ENCODE measurements at places on chromosomes 1 and 21.

GRCh38 chr1:39407510-39407895, 83.9 kb upstream of the BMP8A start:
- DNase-seq, result no peak

- DNase-seq, result peak; percentile 19
Observed at GRCh38 chr1:41322835-41323234, 38.4 kb upstream of the FOXO6 start.

DNA sequence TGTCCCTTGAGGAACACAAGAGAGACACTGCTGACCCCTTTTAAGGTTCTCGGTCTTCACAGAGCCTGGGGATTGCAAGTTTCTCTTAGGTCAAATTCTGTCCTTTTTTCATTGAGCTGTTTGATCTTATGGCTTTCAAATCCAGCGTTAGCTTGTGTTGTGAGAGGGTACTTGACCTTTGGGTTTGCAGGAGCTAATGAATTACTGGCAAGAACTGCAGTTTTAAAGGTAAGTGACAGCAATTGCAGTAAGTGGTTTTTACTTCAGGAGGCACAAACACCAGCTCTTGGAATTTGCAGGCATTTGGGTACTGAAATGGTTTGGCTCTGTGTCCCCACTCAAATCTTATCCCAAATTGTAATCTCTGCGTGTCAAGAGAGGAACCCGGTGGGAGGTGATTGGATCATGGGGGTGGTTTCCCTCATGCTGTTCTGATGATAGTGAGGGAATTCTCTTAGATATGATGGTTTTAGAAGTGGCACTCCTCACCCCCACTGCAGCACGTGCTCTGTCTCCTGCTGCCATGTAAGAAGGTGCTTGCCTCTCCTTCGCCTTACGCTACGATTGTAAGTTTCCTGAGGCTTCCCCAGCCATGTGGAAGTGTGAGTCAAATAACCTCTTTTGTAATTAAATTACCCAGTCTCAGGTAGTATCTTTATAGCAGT, 134.5 kb upstream of the LYPLAL1 start:
- DNase-seq, result no peak

GRCh38 chr1:51910221-51911000, 31.9 kb upstream of the NRDC start:
- DNase-seq, result no peak

- DNase-seq, result no peak
Observed at GRCh38 chr1:240093120-240093961, 1.7 kb downstream of the FMN2 start.

- no peak for DNase-seq
Observed at GRCh38 chr1:246814890-246815289, 90.7 kb downstream of the SCCPDH start.

- no peak for DNase-seq
Observed at GRCh38 chr1:169060043-169060722, 46.3 kb upstream of the ATP1B1 start.

GRCh38 chr1:30034105-30034626, 689.2 kb downstream of the MATN1 start:
- no peak for DNase-seq

GRCh38 chr1:184212649-184213314, 161.3 kb downstream of the TSEN15 start:
- DNase-seq, result no peak

DNA sequence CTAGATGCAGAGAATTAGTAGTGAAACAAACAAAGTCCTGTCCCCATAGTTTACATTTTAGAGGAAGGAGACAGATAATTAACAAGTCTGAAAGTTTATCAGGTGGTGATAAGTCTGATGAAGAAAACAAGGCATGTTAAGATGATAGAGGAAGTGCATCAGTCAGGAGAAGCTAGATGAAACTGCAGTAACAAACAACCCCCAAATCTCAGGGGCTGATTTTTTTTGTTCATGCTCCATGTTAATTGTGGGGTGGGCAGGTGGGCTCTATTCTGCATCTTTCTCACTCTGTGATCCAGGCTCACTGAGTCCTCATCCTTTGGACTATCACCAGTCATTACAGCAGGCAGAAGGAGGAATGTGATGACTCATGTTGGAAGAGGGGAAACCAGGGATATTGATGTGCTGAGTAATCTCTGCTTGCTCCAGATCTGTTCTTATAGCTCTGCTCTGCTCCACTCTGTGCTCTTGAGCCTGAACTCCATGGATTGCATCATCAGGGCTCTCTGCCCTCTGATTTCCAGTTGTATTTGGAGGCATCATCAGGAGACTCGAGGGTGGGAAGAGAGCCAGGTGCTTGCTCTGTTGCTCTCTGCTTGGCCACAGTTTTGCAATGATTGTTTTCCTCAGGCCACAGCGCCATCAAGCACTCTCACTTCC, 166.9 kb downstream of the IER5 start:
- DNase-seq, result no peak

DNA sequence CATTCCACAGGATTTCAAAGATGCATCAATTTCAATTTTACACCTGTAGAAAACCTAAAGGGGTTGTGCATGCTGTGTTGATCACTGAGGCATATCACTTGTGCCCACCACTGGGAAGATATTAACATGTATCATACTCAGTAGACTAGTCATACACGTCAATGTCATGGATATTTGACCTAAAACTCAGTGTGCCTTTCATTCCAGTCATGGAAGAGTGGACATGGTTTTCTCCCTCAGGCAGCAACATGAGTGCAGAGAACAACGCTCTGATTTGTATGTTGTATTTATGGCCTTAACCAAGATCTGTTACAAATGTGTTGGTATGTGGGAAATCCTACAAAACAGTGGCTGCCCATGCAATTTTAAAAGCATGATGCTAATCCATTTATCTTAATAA, 6.1 kb upstream of the C1orf53 start:
- no peak for DNase-seq

- DNase-seq, result no peak
Observed at GRCh38 chr1:95084317-95085176, 11.8 kb upstream of the ALG14 start.

- DNase-seq, result peak; percentile 34
Observed at GRCh38 chr1:41387667-41388091, 26.4 kb downstream of the FOXO6 start.

DNA sequence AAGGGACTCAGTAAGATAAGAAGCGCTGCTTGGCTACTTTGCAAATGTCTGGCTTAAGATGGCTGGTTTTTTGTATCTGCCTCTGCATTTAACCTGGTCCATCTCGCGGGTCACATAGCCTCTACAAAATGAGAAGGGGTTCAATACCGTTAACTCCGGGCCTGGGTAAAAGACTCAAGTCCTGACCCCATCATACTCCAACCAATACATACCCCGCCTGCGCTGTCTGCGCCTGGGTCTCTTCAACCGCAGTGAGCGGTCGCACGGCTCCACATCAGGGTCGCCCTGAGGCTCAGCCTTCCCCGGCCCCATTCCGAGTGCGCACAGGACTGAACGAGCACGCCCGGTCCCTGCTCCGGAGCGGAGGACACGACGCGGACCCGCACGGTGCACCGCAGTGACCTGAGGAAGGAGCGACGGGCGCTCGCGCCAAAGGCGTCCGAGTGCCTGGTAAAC, 558 bp upstream of the PGD start:
- no peak for DNase-seq

DNA sequence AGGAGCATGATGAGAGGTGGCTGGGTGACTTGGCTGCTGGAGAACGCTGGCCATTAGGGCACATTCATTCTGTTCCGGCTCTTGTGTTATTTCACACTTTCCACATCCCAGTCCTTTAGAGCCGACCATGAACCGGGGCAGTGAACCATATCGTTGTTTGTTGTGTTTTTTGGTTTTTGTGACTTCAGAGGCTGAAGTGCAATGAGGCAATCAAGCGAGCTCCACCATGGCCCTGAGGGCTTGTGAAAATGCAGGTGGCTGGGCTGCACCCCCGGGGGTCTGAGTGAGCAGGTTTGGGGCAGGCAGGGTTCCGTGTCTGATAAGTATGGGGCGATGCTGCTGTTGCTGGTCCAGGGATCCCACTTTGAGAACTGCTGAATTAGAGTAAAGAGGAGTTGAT, 23.7 kb downstream of the ABCG1 start:
- no peak for DNase-seq

DNA sequence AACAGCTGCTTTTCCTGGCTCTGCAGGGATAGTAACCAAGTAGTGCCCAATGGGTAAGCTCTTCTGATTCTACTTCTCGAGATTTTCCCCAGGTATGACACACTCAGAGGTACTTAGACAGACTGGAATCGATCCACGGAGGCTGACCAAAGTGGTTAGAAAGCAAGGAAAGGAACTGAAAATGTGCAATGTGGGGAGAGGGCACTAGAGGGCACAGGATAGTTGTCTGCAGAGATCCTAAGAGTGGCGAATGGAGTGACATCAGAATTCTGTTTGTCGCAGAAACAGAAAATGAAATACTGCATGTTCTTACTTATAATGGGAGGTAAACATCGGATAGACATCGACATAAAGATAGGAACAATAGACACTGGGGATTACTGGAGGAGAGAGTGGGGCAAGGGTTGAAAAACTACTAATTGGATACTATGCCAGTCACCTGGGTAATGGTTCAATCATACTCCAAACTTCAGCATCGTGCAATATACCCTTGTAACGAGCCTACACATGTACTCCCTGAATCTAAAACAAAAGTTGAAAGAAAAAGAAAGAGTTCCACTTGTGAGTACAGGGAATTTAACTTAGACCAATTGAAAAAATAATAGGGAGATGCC, 23.3 kb downstream of the CYP2J2 start:
- DNase-seq, result no peak

GRCh38 chr1:35386290-35386689, 117.8 kb downstream of the ZMYM4 start:
- DNase-seq, result no peak

DNA sequence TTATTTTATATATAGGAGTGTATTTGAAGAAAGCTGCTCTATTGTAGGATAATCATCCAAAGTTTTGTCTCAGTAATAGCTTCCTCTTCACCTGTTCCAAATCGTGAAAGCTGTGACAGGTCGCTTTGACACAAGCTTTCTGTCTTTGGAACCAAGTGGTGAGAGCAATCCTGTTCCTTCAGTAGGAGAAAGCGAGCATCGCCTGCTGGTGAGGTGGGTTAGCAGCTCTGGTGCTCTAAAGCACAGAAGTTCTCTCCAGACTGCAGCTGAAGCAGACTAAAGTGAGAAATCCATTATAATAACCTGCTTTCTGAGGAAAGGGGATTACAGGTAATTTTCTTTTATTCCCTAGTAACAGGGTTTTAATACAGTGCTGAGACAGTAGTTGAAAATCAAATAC, 803.8 kb downstream of the ADGRL2 start:
- no peak for DNase-seq

- no peak for DNase-seq
Observed at GRCh38 chr1:35505911-35506798, 51.0 kb downstream of the KIAA0319L start.

DNA sequence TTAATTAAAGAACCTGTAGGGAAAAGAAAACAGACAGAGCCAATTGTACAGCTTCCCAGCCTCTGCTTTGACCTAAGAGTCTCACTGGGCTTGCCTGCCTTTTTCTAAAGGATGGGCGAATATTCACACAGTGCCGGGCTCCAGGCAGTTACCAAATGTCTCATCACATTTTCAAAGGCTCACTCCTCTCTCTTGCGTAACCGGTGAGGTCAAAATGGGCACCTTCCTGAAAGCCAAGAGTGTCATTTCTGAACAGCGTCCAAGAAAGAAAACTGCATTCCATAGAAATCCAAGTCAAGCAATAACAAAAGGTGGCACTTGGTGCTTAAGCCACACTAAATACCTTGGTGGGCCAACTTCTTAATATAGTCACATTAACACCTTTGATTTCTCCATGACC, 710 bp upstream of the PALMD start:
- no peak for DNase-seq

DNA sequence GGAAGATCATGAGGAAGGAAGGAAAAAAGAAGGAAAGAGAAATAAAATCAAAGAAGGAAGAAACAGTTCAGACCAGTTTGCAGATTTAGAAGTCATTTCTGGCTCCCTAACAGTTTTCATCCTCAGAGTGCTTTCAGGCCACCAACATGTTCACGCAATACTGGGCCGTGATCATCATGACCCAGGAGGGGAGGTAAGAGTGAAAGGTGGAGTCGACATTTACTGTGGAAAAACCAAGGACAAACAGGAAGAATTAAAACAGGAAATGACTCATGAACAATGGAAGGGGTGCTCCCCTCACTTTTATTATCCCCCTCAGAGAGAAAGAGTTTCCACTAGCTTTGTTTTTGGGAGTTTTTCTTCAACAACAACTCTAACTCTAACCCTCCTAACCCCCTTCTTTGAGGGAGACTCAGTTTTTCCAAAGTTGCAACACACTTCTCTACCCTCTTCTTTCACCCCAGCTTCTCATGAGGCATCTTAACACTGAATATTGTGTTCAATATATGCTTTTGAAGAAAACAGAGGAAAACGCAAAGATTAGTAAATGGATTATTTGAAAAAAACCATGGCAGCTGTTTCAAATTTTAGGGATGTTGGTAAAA, 60.4 kb downstream of the VANGL2 start:
- DNase-seq, result no peak

GRCh38 chr1:9901148-9902059, 8.7 kb downstream of the CTNNBIP1 start:
- no peak for DNase-seq

GRCh38 chr1:156150333-156151011, 2.9 kb upstream of the SEMA4A start:
- no peak for DNase-seq

DNA sequence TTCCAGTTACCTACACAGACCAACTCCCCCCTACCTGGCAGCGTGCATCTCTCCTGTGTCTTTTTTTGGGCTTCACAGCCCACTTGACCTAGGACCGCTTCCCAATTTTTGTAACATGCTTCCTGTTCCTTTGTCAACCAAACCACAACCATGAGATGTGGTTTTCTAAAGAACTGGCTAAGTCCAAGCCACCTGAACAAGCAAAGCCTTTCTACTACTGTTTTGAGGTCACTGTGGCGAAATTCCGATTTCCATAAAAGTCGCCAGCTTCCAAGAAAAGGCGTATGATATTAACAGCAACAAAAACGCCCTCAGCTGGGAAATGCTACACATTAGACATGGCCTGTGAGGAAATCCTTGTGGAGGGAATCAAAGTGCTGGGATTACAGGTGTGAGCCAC, 12.7 kb upstream of the AK2 start:
- no peak for DNase-seq

- no peak for DNase-seq
Observed at GRCh38 chr1:207004931-207005830, 27.4 kb downstream of the C1orf116 start.

- DNase-seq, result no peak
Observed at GRCh38 chr1:6508154-6508815, 16.8 kb upstream of the PLEKHG5 start.

- no peak for DNase-seq
Observed at GRCh38 chr1:85447006-85447943, 17.7 kb downstream of the DDAH1 start.

DNA sequence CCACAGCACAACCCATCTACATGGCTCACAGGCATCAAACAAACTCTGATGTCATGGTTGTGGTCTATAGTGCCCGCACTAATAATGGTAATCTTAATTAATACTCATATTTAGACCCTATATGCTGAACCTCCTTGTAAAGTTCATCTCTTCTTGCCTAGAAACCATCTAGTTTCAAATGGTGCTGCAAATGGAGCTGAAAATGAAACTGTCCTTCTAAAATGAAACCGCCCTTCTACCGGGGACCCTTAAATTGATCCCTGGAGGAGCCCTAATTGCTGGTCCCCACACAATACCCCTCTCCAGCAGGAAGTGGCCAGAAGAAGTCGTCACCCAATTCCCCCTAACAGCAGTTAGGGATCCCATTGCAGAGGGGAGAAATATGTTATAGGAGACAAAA, 612.6 kb downstream of the MRPL39 start:
- DNase-seq, result no peak
